NCI-H526 treated with DMSO at 0.1 percent for 48 hours (cell line): ENCODE measurements at places on chromosomes 11 and 22.

DNA sequence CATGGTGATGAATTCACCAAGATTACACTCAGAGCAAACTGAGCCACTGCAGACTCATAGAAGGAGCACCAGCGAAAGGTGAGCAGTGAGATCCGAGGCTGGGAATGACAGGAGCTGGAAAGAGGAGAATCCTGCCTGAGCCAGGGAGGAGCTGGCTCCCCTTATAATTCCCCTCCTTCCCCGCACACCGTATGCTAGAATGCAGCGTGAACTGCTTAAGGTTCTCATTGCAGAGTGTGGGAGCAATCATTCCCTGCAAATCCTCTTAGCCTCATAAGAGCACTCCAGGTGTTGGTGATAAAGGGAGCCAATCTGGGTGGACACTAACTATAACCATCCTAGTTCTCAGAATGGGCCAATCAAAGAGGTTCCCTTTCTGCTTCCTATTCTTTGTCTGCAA lies 127.6 kb upstream of the TEAD1 start:
- DNase-seq = no peak

DNA sequence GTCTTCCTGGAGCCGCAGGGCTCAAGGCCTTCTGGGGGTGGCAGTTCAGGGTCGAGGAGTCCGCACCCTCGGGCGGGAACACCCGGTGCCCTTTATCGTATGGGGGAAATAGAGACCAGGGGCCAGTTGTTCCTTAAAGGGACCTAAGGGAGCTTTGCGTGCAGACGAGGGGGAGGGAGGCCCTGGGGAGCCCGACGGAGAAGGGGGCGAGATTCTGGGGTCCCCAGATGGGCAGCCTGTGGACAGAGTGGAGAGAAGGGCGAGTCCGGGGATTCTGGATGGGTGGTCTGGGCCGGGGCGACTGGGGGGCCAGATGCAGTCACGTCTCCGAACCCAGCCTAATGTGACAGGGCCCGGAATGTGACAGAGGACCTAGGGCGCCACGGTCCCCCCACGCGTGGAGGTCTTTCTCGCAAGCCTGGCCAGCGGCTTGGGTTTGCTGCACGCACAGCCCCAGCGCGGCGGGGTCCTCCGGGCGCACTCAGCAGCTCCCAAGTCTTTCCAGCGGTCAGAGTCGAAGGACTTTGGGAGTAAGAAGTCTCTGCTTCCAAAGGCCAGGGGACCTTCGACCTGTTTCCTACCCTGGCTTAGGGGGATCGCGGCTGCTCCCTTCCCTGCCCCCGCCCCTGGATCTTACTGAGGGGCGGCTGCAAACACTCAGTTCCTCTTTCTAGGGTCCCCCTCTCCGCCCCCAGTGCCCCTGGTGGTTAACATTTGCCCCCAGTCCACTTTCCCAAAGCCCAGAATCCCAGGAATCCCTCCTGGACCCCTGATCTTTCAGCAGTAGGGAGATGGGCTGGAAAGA lies 547 bp downstream of the TUBA8 start:
- no peak for DNase-seq

DNA sequence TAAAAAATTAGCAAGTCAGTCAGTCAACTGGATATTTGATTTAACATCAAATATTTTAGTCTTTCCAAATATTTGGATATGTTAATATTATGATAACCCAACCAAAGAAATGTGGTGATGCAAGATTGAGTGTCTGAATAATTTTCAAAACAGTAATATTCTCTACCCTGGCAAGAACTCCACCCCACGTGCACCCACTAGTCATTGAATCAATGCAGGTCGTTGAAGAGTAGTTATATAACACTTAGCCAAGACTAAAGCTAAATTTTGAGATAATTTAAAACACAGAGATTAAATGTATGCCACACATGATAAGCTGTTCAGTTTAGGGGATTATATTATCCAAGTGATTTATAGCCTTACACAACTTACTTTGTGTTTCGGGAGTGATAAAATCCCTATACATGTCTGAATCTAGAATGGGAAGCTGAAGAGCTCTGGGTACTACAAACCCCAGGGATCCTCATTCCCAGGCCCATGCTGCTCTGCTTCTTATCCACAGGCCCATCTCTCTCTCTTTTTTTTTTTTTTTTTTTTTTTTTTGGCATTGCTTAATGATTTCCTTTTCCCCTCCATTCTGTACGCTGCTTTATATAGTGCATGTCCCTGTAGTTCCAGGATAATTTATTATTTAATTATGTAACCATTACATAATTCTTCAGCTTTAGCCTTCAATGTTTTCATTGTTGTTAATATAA lies 392.9 kb downstream of the NTM start:
- no peak for DNase-seq

GRCh38 chr11:106917973-106918372 lies 100.3 kb downstream of the GUCY1A2 start:
- DNase-seq = no peak

- DNase-seq = no peak
These were observed 22.8 kb upstream of the CLMP start for GRCh38 chr11:123217897-123218296.

- peak; percentile 73 for DNase-seq
These were observed 9.7 kb upstream of the CENATAC start for GRCh38 chr11:118988280-118988679.

DNA sequence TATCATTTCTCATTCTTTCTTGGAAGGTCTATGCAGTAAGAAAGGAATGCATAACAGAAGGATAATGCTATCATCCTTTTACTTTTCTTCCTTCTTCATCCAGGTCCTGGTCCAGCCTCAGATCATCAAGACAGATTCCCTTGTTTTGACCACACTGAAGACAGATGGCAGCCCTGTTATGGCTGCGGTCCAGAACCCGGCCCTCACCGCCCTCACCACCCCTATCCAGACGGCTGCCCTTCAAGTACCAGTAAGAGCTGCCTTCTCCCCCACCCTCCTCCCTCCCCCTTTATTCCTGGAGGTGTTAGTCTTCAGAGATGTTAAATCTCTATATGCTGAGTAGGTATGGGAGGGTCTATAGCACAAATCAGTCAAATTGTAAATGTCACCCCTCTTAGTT lies 37.9 kb downstream of the SREBF2 start:
- DNase-seq = no peak

GRCh38 chr22:43722444-43722843 lies 89.7 kb downstream of the EFCAB6 start:
- no peak for DNase-seq

- no peak for DNase-seq
These were observed 9.0 kb upstream of the RAG1 start for GRCh38 chr11:36558571-36559413.

DNA sequence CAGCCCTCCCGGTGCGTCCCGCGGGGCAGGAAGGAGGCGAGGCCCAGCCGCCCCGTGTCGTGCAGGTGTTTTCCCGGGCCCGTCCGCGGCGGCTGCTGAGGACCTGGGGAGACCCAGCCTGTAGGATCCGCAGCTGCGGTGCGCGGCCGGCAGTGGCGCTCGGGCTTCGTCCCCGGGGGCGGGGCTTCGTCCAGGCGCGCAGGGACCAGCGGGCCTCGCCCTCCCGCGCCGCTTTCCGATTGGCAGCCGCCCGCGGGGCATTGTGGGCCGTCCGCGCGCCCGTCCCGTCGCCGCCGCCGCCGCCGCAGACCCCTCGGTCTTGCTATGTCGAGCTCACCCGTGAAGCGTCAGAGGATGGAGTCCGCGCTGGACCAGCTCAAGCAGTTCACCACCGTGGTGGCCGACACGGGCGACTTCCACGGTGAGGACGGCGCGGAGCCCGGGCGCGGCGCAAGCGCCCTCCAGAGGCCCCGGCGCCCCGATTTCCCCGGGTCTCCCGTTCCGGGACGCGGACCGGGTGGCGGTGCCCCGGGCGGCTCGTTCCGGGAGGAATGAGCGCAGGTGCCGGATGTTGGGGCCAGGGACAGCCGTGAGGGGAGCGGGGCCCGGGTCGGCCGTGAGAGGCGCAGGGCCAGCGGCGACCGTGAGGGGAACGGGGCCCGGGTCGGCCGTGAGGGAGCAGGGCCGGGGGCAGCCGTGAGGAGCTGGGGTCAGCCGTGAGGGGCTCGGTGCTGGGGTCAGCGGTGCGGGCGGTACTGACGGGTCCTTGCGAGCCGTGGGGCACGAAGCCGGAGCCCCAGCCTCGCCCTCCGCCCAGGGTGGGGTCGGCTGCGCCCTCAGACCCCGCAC lies at the start of gene TALDO1:
Gene TALDO1, plus strand, starts transcription at position 307 of the 849 bp plus-strand sequence. Its CDS starts 18 bp downstream, at position 325.
- peak; percentile 94 for DNase-seq

DNA sequence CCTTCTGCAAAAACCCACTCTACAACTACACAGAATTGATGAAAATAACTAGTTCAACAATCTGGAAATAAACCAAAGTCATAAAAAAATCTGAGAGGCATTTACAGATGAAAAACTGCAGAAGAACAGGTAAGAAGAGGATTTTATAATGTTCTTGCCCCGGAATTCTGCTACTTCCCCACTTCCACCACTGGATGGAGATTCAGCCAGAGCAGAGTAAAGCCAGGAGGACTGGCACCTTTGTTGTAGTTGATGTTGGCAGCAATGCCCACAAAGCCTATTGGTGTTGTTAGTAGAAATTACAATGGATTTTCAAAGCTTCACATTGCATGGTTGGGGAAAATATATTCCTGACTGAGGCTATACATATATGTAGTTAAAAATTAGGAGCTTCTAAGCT lies 640.2 kb downstream of the LRRC4C start:
- DNase-seq = no peak

GRCh38 chr11:70493891-70494290 lies 95.6 kb downstream of the CTTN start:
- DNase-seq = no peak

GRCh38 chr11:87359401-87359800 lies 321.7 kb downstream of the TMEM135 start:
- peak; percentile 61 for DNase-seq

- no peak for DNase-seq
These were observed 16.7 kb downstream of the SHANK2 start for GRCh38 chr11:71235719-71236118.

GRCh38 chr11:74729397-74729796 lies 1.8 kb downstream of the CHRDL2 start:
- no peak for DNase-seq

GRCh38 chr11:120184371-120184945 lies 26.4 kb upstream of the OAF start:
- DNase-seq = no peak

- no peak for DNase-seq
These were observed 2.0 kb downstream of the FIBIN start for GRCh38 chr11:26995701-26996460.

DNA sequence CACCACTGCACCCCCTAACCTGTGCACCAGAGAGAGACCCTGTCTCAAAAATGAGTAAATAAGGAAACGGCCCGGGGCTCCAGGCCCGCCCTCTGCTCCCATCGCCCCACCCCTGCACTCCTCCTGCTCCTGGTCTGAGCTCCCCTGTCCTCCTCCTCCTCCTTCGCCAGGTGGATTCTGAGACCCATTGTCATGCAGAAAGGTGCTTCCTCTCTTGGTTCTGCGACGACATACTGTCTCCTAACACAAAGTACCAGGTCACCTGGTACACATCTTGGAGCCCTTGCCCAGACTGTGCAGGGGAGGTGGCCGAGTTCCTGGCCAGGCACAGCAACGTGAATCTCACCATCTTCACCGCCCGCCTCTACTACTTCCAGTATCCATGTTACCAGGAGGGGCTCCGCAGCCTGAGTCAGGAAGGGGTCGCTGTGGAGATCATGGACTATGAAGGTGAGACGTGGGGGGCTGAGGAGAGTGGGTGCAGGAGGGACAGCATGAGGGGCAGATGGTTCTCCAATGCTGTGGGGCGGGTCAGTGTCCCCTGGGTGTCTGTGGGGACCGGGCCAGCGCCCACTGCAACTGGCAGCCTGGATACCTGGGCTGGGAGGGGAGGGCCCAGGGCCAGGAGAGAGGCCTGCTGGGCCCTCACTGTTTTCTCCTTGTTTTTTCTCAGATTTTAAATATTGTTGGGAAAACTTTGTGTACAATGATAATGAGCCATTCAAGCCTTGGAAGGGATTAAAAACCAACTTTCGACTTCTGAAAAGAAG lies 3.1 kb upstream of the APOBEC3D start:
- no peak for DNase-seq

DNA sequence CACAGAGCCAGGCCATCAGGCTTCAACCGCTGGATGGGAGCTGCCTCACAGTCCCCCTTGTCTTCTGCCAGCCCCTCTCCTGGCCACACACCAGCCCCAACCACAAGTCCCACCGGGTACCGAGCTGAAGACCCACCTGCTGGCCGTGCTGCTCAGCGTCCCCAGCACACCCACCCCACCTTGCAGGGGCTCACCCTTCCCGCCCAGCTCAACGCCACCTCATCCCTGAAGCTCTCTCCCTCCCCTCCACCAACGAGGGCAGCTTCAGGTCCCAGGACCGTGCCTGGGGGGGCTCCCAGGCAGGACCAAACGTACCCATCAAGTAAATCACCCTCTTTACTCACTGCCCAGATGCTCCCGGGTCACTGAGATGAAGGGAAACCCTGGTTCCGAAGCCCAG lies 141.0 kb downstream of the CRYBB2 start:
- no peak for DNase-seq

- DNase-seq = no peak
These were observed 176.5 kb downstream of the TRPC6 start for GRCh38 chr11:101407324-101407723.

GRCh38 chr22:24843048-24843447 lies 37.0 kb downstream of the SGSM1 start:
- DNase-seq = no peak

DNA sequence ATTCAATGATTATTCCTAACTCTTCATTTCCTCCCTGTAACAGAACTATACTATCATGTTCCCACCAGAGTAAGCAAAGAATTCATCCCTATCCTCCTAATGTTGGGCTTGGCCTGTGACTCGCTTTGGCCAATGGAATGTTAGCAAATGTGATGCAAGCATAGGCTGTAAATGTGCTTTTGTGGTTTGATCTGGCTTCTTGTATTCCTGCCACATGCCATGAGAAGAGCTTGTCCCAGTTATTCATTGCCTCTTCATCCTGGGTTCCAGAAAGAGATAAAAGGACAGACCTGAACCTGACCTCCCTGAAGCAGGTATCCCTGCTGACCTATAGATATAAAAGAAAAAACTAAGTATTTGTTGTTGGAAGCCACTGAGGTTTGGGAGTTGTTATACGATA lies 51.0 kb downstream of the SYTL2 start:
- no peak for DNase-seq

- DNase-seq = no peak
These were observed 272.9 kb downstream of the SWAP70 start for GRCh38 chr11:9936754-9937153.

GRCh38 chr11:121134741-121135312 lies 33.8 kb downstream of the TECTA start:
- DNase-seq = no peak

DNA sequence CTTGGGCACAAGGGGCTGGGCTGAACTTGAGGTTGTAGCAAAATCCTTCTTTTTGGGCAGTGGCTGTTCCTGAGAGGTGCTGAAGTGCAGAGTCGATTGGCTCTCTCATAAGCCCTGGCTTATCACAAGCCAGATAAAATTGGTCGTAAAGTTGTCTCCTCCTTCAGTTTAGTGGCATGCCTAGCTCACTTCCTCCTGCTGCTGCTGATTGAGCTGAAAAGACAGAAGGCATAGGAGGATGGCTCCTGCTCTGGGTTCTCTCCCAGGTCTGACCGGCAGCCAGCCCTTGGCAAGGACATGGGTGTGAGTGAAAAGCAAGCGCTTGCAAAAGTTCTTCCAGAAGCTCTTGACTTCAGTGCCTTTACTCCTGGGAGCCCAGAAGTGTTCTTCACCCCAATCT lies 83.9 kb downstream of the LDLRAD3 start:
- no peak for DNase-seq
